ENCODE measurements at places on chromosomes 4 and X. TPM values are rescaled to one million over a fixed set of nuclear protein-coding genes. Genes with fewer than 3 reads are reported as not detected.

Gene CPZ
- total RNA-seq = 0.21 TPM

Gene ACE2
- total RNA-seq = not detected

Gene XK
- not detected for total RNA-seq

Gene EFHC2
- 0.53 TPM for total RNA-seq

DNA sequence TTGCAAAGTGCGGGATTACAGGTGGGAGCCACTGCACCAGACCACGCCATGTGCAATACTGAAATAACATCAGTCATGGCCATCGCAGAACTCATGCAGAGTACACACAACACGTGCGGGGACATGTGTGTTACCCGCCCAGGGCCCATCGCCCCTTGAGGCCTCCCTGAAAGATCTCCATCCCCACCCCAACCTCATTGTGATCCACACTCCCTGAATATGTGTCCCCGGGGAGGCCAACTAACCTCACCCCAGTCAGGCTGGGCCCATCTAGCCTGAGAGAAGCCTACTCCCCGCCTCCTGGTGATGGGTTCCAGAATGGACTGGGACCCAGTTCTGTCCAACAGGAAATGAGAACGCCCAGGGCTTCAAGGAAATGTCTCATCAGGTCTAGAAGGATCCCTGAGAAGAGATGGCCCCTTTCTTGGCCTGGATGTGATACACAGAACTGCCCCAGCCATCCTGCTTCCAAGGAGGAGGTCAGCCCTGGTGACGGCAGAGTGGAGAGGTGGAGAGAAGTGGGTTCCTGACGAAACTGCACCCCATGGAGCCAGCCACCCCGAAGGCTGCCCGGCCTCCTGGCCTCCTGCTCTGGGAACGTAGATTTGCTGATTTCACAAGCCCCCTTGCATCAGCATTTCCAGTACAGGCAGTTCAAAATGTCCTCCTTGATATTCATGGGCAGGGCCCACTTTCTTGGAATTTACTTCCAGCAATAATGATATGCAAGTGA is 22.5 kb upstream of the CLDN24 start:
- H3K27ac ChIP-seq = no peak overlapping the region
- H3K27me3 ChIP-seq = peaks cover 13% of the 10 kb centered on the region
- no peak for DNase-seq
- no peak overlapping the region for H3K4me3 ChIP-seq
- H3K4me1 ChIP-seq = peaks cover 14% of the 10 kb centered on the region

- H3K4me1 ChIP-seq = peaks cover 19% of the 10 kb centered on the region
- no peak overlapping the region for H3K4me3 ChIP-seq
- DNase-seq = no peak
- peaks cover 5% of the 10 kb centered on the region for H3K27me3 ChIP-seq
- no peaks in the 10 kb centered on the region for H3K36me3 ChIP-seq
These were observed 34.4 kb downstream of the AFAP1 start for GRCh38 chr4:7904952-7905915.

- H3K4me1 ChIP-seq = no peaks in the 10 kb centered on the region
- H3K27ac ChIP-seq = no peak overlapping the region
- H3K27me3 ChIP-seq = peaks cover 26% of the 10 kb centered on the region
- H3K36me3 ChIP-seq = no peaks in the 10 kb centered on the region
These were observed 9.4 kb downstream of the FHIP1A start for GRCh38 chr4:151418385-151418784.

- peaks cover 19% of the 10 kb centered on the region for H3K4me1 ChIP-seq
- H3K36me3 ChIP-seq = no peaks in the 10 kb centered on the region
- DNase-seq = no peak
- H3K27ac ChIP-seq = no peak overlapping the region
- peaks cover 3% of the 10 kb centered on the region for H3K27me3 ChIP-seq
These were observed 51.5 kb downstream of the STARD8 start for GRCh38 chrX:68698942-68699341.

- no peak overlapping the region for H3K4me3 ChIP-seq
- DNase-seq = peak; percentile 28
- H3K36me3 ChIP-seq = no peaks in the 10 kb centered on the region
- no peaks in the 10 kb centered on the region for H3K4me1 ChIP-seq
These were observed 168.9 kb downstream of the ZNF674 start for GRCh38 chrX:46376246-46376885.

All from activated CD8-positive, alpha-beta T cell treated with anti-CD3 and anti-CD28 coated beads, Interleukin-2, amount 10 ng/mL, durations not matched to agents 7 days and 5 days (primary cell).